Glomerular endothelial cell (primary cell): ENCODE measurements at places on chromosomes 7 and 10. TPM values are rescaled to one million over a fixed set of nuclear protein-coding genes. Genes with fewer than 3 reads are reported as not detected.

The KCNIP2 gene
- 0.18 and 0.48 TPM in 2 replicates for total RNA-seq

The ASAH2B gene
- total RNA-seq = 2.3 TPM in 2 replicates

The SPDYE16 gene
- total RNA-seq = 0.24 TPM in 1 of 2 replicates, not detected in the other

The CTTNBP2 gene
- total RNA-seq = 1.5 and 3.9 TPM in 2 replicates

The VGF gene
- 0.92 TPM in 1 of 2 replicates, not detected in the other for total RNA-seq

The HTRA1 gene
- total RNA-seq = 210 and 307 TPM in 2 replicates

The LLCFC1 gene
- total RNA-seq = not detected in 2 replicates

The GTF2I gene
- 121 and 129 TPM in 2 replicates for total RNA-seq

GRCh38 chr10:116857156-116857555 is 7.9 kb downstream of the ENO4 start:
- no peak for DNase-seq

GRCh38 chr7:43700646-43701499 is 28.4 kb downstream of the COA1 start:
- DNase-seq = no peak

- DNase-seq = no peak
Observed at GRCh38 chr7:136528329-136528728, 340.1 kb upstream of the CHRM2 start.

DNA sequence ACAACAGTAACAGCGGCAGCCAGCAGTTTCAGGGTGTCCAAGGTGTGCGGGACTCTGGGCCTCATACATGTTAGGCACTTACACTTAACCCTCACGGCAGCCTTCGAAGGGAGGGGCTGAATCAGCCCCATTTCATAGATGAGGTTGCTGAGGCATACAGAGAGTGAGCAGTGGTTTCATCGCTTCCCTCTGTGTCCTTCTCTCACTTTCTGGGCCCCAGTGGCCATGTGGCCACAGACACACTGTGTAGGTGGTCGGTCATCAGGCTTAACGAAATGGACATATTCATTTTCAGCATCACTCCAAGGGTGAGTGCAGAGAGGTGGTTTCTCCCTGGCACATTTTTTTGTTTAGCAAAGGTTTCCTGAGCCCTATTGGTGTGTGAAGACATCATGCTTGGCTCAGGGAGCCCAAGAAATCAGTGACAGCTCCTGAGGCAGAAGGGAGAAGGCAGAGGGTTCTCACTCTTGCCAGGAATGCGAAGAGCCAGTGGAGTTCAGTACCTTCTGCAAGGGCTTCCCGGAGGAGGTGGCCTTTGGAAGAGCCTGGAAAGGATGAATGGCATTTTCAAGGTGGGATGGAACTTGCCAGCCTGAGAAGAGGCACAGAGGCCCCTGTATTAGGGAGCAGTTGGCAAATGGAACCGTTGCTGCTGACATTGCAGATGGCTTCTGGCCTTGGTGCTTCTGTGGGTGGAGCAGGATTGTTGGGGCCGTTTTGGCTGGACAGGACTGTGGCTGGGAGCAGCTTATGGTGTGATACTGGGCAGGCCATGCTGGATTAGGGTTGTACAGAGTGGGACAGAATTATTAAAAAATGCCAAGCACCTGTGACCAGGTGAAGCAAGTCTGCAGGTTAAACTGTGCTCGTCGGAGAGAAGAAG is 61.7 kb upstream of the PPIF start:
- no peak for DNase-seq

DNA sequence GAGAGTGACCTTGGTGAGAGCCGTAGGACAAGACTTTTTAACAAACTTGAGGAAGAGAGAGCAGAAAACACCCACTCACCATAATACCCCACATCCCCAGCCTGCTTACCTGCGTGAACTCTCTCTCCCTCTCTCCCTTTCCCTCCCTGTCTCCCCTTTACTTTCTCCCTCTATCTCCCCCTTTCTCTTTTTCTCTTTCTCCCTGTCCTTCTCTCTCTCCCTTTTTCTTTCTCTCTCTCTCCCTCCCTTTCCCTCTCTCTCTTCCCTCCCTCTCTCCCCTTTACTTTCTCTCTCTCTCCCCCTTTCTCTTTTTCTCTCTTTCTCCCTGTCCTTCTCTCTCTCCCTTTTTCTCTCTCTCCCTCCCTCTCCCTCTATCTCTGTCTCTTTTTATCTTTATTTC is 464.0 kb upstream of the AUTS2 start:
- DNase-seq = no peak

DNA sequence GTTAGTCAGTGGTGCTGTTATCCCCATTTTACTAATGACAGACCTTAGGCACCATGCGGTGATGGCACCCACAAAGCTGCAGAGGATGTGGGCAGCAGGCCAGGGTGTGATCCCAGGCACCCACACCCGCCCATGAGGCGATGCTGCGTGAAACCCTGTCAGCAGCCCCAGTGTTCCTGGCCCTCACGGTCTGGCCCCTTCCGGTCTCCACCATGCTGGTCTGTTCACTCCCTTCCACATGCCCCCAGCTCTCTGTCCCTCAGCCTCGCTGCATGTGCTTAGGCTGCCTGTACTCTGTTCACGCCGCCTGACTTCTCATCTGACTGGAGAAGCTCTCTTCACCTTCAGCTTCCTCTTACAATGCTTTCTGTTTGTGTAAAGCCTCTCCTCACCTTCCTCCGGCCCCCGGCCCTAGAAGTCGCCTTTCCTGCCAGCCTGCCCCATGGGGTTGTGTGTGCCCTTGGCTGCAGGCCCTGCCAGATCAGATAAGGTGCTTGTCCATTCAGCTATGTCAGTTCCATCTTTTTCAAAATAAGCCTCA is 17.6 kb upstream of the ORAI2 start:
- no peak for DNase-seq

DNA sequence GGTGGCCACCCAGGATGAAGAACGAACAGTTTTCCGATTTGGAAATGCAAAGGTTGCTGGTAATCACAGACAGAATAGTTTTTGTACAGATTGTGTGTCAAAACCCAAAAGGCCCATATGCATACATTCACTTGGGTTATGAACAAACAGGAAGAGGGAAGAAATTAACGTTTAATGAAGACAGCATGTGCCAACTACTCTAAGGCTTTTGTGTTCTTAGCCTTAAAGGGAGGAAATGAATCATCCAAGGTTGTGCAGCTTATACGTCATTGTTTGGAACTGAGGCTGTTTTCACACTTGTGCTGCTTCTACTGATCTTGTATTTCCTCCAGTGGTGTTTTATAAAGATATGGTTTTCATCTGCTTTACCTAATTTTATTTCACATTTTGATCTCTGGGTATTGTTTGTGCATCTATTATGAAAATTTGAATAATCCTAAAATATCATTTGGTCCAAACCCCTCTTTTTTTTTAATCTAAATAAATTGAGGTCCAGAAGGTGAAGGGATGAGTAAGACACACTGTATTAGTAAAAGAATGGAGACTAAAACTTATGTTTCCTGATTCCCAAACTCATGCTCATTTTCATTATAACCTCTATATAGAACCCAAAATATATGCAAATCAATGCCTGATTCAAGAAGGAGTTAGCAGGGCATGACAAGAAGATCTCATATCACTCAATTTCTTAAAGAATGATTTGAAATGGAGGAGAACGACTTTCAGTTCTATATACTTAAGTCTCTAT is 373.1 kb downstream of the THSD7A start:
- DNase-seq = peak; percentile 95

DNA sequence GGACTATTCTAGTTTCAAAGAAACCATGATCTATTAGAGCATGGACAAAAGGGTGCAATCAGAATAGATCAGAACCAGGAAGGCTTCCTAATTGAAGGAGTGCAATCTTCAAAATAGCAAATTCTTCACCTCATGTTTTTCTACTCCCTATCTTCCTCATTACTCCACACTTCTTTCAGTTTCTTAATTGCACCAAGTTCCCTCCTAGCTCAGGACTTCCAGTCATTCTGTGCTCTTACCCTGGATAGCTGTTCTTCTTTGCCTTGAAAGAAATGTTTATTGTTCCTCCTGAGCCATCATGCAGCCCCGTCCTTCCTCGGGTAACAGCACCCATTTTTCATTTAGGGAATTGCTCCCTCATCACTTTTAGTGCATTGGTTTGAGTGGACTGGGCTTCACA is 23.1 kb downstream of the TRPV5 start:
- no peak for DNase-seq

- no peak for DNase-seq
Observed at GRCh38 chr10:96089116-96089515, 41.0 kb upstream of the ZNF518A start.

DNA sequence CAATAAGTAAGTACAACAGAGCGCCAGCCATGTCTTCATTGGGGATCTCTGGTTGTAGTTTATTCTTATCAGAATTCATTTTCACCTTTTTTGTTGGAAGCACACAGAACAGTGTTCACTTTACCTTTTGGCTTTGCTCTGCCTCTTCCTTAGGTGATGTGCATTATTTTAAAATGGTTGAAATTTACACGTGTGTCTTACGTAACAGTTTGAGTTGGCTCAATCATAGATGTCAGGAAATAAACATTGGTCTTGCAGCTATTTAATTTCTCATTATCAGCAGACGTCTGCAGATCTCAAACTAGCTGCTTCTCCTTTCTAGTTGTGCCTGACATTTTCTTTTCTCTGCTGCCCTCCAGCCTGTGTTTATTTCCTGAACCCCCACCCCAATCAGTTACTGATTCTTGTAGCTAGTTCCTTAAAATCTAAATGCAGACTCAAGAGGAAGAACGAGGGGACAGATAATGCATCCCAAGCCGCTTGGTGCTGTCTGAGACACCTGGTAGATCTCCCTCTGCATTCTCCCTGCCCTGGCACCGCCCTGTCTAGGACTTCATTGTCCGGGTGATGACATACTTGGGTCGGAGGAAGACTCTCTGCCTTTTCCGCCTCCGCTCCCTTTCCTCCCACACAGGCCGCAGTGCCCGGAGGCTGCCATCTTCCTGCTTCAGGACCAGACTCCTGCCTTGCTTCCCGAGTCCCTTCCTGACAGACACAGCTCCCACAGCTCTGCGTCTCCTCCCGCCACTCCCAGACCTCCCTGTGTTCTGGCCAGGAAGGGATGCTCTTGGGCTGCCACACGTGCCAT is 108.2 kb downstream of the ANKRD61 start:
- DNase-seq = no peak

DNA sequence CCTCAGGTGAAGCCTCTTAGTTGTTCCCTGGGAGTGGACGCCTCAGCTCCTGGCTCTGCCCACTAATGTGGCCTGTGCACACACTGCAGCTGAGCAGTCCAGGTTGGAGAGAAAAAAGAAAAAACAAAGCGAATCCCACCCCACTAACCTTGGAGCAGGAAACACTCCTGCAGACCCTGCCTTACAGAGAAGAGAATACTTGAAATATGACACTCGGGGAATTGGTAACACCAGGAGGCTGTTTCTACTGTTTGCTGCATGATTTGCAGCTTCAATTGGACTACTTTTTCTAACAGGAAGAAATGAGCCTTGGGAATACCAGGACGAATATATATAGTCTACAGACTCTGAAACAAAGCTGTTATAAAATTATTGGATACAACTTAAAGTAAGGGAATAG is 22.2 kb downstream of the CDHR3 start:
- no peak for DNase-seq

DNA sequence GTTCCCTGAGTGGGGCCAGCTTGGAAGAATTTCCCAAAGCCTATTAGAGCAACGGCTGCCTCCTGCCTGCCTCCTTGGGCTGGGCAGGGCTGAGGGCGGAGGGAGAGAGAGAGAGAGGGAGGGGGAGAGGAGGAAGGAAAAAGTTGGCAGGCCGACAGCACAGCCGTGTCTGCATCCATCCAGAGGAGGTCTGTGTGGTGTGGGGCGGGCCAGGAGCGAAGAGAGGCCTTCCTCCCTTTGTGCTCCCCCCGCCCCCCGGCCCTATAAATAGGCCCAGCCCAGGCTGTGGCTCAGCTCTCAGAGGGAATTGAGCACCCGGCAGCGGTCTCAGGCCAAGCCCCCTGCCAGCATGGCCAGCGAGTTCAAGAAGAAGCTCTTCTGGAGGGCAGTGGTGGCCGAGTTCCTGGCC is at the start of gene AQP1:
Gene AQP1, plus strand, starts transcription at position 293 of the 409 bp plus-strand sequence. Its CDS starts 57 bp downstream, at position 350.
- DNase-seq = no peak

GRCh38 chr10:109593682-109594081 is 329.6 kb downstream of the XPNPEP1 start:
- DNase-seq = no peak

DNA sequence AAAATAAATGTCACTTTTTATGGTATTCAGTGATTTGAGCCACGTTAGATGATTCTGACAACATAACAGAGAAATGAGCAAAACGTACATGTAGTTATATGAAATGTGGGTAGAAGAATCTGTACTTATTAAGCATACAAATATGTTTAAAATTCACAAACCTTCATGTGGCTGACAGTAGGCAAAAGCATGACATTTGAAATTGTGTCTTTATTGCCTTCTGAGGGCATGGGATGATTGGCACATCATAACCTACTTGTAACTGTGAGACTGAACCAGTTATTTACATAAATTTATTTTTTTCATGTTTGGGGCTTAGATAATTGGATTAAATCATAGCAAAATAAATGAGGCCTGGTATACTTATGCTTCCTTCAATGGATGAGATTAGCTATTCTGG is 202.2 kb downstream of the DNAJB9 start:
- DNase-seq = no peak

- no peak for DNase-seq
Observed at GRCh38 chr7:131038153-131038552, 289.5 kb upstream of the MKLN1 start.

GRCh38 chr7:85074-85882 is 107.1 kb upstream of the FAM20C start:
- no peak for DNase-seq

- no peak for DNase-seq
Observed at GRCh38 chr7:77565917-77566316, 28.8 kb downstream of the PTPN12 start.

DNA sequence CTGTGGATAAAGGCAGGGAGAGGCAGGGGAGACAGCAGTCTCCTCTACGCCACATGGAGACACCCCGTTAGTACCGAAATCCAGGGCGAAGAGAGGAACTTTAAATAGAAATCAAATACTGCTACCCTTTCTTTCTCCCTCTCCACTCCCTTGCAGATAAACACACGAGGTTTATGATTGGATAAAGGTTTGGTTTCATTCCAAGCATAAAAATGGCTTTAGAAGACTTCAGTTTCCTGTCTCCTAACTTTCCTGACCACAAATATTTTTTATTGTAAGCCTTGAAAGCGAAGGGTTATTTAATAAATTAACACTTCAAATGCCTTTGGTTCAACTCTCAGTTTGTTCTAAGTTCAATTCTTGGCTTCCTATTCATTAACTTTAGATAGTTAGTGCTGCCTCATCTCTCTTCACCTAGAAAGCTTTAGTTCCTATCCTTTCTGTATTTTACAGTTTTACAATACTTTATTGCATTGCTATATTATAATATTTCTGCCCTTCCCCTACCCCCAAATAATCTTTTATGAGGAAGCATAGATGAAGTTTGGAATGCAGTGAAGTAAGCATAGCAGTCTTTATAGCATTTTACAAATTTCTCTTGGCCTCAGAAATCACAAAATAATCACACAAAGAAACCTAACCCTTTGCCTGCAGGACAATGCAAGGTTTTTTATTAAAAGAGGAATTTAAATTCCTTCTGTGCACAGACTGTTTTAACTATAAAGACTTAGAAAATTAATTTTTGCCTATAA is 31.5 kb upstream of the ARID5B start:
- peak; percentile 9 for DNase-seq
